ENCODE measurements at places on chromosomes 1 and 21. TPM values are rescaled to one million over a fixed set of nuclear protein-coding genes. Genes with fewer than 3 reads are reported as not detected.

LCE2C gene
- total RNA-seq, result not detected

GPATCH2 gene
- total RNA-seq, result 13.8 TPM

TTC3 gene
- total RNA-seq, result 118 TPM

INKA2 gene
- 14.8 TPM for total RNA-seq

SYNC gene
- total RNA-seq, result 89.8 TPM

CD48 gene
- 3.6 TPM for total RNA-seq
